ENCODE measurements at places on chromosomes 11 and 22.

DNA sequence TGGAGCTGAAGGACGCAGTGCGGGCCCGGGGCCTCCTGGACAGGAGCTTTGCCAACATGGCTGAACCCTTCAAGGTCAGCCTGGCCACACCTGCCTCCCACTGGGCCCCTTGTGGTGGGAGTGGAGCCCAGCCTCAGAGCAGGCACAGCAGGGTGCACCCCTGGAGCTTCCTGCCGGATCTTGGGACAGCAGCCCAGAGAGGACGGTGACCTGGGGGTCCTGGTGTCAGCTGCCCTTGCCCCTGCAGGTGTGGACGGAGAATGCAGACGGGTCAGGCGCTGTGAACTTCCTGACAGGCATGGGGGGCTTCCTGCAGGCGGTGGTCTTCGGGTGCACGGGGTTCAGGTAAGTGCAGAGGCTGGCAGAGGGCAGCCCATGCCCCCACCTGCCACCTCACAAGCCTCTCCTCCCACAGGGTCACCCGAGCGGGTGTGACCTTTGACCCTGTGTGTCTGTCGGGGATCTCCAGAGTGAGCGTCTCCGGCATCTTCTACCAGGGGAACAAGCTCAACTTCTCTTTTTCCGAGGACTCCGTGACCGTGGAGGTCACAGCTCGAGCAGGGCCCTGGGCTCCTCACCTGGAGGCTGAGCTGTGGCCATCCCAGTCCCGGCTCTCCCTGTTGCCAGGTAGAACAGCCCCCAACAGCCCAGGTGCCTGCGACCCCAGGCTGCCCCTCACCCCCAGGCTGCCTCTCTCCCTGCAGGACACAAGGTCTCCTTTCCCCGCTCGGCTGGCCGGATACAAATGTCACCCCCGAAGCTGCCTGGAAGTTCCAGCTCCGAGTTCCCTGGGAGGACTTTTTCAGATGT lies 5.1 kb downstream of the PGGHG start:
- DNase-seq: no peak

GRCh38 chr11:37908219-37908548 lies 1310.1 kb upstream of the RAG2 start:
- DNase-seq: no peak

DNA sequence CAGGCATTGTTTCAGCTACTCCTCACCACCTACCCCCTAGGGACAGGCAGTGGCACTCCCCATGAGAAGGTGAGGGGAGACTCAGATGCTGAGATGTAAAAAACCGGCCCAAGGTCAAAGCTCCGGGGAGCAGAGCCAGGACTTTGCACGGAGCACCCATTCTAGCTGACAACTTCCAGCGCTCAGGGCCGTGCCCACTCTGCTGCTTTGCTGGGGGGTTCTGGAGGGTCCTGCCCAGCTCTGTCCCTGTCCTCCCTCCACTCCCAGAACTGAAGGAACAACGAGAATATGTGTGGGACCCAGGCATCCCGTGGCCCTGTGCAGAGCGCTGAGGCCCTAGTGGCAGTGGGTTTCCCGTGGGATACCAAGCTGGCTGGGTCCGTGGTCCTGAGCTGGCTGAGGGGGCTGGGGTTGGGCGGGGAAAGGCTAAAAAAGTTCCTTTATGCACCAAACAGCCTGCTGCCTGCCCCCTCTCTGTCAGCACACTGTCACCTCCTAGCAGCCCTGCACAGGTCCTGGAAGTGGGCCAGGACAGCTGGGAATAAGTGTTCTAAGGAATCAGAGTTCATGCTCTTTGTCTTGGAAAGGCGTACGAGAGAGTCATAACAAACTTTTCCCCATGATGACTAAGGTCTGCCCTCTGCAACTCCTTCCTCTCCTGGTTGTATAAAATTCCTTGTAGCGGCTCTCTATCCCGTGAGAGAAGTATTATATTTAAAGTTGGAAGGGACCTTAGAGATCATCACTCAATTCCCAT lies 1.9 kb downstream of the MS4A10 start:
- no peak for DNase-seq

GRCh38 chr22:28978158-28978557 lies 83.5 kb downstream of the C22orf31 start:
- DNase-seq: no peak

GRCh38 chr22:49202226-49202625 lies 625.4 kb downstream of the BRD1 start:
- DNase-seq: no peak

Measured in activated CD8-positive, alpha-beta memory T cell treated with anti-CD3 and anti-CD28 coated beads for 1 hour (primary cell).